ENCODE measurements at places on chromosomes 2 and 18.

DNA sequence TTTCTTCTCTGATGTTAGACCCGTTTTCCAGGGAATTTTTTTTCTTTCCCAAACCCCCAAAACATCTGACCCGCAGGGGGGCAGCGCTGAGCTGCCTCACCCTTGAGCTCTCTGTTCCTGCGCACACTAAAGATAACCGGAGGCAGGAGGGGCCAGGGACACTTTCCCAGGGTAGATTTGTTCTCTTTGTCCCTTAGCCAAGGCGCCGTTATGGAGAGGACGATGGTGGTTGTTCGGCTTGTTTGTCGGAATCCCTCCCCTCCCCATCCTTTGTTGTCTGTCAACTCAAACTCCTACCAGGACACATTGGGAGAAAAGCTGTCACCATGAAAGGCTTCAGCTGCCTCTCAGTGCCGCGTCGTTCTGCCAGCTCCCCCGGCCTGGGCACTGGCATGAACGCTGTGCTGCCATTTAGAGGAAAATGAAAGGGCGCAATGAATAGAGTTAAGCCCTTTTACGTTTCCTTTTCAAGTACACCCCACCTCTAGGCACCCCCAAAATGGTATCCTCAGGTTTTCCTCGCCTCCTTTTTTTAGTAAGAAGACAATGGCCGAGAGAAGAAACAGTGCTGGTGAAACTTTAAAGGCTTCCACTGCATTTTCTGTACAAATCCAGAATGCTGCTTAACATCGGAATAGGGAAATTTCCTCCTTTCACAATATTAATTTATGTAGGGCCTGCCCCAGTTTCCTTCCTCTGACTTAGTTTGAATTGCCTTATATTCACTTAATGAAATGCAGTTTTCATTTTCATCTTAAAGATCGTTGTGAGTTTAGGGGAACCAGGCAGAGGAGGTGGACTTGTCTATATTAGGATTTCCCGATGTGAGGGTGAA lies 62.1 kb downstream of the RND3 start:
- peak; percentile 7 for DNase-seq

DNA sequence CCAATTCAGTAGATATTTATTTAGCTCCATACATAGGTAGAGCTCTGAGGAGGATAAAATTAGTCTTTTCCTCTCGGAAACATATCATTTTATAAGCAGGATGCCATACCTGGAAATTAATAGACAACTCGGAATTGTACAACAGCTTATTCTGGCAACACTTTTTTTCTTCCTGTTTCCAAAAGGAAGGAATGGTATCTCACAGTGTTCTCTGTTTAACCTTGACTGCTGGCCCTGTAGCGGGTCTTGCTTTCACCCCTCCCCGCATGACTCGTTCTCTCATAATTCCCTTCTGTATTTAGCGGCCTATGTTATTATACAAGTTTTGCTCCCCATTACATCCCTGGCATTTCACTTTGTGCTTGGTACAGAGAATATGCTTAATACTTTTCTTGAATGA lies 2.5 kb upstream of the KYNU start:
- no peak for DNase-seq

DNA sequence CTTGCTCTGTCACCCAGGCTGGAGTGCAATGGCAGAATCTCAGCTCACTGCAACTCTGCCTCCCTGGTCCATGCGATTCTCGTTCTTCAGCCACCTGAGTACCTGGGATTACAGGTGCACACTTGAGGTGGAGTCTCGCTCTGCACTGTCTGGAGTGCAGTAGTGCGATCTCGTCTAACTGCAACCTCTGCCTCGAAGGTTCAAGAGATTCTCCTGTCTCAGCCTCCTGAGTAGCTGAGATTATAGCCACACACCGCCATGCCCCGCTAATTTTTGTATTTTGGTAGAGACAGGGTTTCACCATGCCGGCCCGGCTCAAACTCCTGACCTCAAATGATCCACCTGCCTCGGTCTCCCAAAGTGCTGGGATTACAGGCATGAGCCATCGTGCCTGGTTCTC lies 83.3 kb downstream of the CCBE1 start:
- DNase-seq = no peak

DNA sequence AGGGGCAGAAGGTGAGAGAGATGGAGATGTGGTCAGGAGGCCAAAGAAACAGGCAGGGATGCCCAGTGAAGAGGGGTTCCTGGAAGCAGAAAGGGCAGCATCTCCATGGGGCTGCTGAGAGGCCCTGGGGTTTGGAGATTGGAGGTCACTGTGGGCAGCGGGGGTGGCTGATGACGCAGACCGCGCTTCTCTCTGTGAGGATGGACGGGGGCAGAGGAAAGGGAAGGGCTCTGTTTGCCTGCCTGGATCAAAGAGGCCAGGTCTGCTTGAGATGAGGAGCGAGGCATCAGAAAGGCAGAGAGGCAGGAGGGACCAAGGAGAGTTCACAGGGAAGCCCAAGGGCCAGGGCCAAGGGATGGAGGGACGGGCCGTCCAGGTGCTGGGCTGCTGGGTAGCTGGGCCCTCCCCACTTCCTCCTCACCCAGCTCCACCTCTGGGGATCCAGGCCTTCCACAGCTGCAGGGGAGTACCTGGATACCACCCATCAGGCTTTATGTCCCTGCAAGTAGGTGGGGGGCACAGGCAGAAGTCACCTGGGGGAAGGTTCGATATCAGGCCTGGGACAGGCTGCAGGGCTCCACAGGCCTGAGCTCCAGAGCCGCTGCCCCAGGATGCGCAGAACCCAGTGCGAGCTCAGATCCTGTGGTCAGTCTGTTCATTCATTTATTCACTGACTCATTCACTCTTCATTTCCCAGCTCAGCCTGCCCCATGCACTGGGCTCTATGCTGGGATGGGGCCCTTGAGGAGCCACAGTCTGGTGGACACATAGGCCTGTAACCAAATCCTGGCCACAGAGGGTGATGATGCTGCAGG lies 30.6 kb downstream of the ADRA2B start:
- DNase-seq = no peak

GRCh38 chr2:120771781-120772208 lies 36.1 kb downstream of the GLI2 start:
- DNase-seq = no peak

- DNase-seq = no peak
Measured at GRCh38 chr2:113124984-113125855, 2.2 kb upstream of the IL1RN start.

DNA sequence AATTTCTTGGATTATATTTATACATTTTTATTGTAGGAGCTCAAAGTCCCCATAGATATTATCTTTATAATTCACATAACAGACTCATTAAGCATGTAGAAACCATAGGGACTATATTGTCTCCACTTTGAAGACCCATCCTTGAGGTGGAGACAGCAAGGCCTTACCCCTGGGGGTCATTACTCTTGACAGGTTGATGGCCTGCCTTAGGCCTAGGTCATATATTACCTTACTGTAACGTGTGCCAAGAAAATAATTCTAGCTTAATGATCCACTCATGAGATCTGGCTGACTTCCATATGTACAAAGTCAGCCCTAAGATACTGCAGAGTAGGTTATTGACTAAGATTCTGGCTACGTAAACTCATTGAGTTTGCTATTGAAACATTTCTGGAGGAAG lies 65.4 kb upstream of the GLS start:
- no peak for DNase-seq

GRCh38 chr2:8584174-8585066 lies 97.4 kb upstream of the ID2 start:
- DNase-seq = no peak

- no peak for DNase-seq
Measured at GRCh38 chr2:74206180-74206688, 7.8 kb downstream of the MTHFD2 start.

DNA sequence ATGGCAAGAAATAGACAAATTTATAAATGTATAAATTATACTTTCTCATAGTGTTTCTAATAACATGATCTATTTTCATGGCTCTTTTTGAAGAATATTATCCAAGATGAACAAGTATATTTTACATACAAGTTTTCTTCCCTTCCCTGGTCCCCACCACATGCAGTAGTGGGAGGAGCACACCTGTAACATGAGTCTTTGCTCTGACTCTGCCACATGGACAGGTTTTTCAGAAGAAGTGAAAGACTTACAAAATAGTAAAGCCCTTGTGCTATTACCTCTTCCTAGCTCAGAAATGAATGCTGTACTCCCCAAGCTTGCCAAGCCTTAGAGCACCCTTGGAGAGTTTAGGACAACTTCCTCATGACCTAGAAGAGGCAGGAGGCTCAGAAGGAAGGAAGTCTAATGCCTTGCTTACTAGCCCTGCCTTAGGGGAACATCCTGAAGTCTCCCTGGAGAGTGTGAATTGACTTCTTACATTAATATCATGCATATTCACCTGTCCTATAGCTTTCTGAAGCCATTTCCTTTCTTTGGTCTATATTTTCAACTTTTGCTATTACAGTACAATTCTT lies 18.4 kb downstream of the MXD1 start:
- DNase-seq = no peak

DNA sequence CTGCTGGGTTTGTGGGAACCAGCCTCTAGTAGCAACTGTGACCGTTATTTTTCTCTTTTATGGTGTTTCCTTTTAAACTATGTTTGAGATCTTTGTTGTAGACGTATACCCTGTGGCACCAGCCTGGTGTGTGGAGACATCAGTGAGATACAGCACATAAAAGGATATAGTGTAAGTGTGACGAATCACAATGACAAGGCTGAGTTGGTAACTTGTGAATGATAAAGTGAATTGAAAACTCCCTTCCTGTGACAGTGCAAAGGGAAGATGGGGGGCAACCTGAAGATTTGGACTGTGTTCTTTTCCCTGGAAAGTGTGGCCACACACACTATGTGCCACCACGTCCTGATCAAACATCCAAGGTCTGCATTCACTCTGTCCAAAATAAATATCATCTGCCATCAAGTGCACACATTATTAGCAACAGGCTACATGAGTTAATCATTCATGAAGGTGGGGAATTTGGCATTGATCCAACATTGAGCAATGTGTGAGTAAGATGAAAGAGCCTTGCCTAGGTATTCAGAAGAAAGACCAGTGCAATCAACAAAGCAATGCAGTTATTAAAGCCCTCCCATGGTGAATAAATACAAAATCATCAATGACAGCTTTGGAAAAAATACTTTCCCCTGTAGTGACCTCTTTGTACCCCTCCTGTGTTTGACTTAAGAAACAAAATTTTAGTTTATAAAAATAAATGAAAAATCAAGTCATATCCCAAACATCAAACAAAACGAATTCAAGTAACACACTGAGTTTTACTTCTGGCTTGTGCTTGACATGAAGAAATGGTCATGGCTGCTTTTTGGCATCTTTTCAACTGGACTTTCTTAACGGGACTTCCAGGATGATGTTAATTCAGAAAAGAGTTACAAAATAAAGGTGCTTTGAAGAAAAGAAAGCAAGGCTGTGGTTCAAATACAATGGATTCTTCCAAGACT lies 1280.5 kb upstream of the ZEB2 start:
- no peak for DNase-seq

- no peak for DNase-seq
Measured at GRCh38 chr2:188751816-188752215, 222.4 kb upstream of the COL3A1 start.

- no peak for DNase-seq
Measured at GRCh38 chr2:103664690-103665089, 902.9 kb downstream of the TMEM182 start.

DNA sequence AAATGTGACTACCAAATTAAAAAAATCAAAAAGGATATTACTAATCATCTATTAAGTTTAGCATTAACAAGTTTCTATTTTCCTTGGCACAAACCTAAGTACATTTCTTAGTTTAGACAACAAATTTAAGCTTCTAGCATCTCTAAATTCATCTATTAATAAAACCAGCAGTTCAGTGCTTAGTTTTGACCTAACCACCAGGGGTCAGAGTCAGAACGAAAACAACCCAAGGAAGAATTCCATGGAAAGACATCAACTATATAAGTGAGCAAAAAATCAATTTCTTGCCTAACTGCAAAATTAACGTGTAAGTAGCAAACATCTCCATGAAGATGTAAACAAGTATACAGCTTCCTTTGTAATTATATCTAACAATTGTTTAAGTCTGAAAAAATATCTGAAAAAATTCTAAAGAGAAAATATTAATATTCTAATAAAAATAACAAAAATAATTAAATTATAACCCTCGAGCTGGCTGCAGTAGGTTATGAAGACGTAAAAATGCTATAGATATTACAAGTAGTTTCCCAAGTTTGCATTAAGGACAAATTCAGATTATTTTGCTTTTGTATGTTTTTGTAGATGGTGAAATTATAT lies 83.7 kb downstream of the CERKL start:
- DNase-seq = peak; percentile 2
